ENCODE measurements at places on chromosomes 5 and 9.

DNA sequence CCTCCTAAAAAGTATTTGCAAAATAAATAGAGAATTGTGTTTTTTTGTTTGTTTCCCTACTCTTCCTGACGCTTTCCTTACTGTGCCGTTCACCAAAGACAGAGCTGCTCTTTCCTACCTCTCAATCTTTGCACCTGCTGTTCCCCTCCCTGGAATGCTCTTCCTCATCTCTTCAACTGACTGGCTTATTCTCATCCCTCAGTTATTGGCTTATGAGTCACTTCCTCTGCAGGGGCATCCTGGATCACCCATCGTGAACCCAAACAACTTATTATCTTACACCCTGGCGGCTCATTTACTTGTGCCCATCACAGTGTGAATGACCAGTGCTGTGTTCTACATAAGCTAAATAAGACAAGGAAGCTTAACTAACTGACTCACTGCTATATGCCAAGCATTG, 36.1 kb upstream of the CCNG1 start:
- no peak for DNase-seq

DNA sequence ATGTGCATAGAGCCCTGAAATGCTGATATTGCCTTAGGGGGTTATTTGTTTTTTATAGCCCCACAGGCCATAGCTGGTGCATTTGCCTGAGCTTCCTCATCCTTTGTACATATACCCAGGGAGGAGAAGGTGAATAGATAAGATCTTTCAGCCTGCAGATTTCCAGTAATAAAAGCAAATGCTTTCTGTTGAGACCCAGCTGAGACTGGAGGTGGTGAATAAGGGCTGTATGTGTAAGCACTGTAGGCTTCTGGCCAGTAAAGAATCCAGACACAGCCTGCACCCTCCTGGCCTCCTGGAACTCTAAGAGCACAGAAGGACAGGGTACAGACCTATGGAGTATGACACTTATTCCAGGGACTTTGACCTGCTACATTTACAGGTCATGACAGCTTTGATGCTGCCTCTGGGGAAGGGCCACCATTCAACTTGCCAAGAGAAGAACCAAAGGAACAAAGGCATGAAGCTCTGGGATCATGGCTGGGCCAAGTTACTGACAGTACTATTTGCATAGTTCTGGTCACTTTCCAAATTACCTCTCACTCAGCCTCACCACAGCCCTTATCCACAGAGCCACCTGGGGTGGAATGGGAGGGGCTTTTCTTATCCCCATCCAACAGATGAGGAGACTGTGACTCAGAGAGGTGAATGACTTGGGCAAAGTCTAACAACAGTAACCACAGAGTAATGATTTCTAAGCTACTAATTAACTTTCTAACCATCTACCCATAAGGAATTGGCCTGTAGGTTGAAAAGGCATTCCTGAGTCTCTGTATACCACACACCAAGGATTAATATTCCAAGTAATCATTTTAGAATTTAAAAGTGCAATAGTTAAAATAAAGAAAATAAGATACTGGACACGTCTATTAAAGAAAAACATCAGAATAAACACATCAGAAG, 604.5 kb upstream of the KLF4 start:
- DNase-seq: no peak

DNA sequence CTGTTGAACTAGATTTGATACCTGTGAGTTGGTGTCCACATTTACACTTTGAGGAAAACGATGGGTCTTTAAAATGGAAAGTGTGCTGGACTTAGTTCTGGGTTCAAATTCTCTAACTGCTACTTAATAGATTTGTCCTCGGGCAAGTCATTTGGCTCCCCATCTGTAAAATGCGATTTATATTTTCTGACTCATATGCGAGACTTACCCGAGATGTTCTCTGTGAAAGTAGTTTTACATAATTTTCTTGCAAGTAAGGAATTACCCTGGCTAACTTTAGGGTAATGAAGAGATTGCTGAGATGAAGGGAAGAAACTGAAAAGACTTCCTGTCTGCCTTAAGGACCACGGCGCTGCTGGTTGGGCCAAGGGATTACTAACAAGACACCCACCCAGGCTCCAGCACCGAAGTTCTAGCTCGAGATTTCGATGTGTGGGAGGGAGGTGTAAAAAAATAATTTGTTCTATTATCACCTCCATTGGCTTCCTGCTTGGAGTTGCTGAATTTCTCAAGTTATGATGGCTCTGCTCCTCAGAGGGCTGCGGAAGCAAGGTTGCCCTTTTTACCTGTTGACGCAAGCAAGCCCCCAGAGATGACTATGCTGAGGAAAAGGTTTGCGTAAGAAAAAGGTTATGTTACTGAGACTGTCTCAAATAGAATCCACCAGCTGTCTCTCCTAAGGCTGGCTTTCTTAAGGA, 24.1 kb downstream of the PCSK1 start:
- no peak for DNase-seq

DNA sequence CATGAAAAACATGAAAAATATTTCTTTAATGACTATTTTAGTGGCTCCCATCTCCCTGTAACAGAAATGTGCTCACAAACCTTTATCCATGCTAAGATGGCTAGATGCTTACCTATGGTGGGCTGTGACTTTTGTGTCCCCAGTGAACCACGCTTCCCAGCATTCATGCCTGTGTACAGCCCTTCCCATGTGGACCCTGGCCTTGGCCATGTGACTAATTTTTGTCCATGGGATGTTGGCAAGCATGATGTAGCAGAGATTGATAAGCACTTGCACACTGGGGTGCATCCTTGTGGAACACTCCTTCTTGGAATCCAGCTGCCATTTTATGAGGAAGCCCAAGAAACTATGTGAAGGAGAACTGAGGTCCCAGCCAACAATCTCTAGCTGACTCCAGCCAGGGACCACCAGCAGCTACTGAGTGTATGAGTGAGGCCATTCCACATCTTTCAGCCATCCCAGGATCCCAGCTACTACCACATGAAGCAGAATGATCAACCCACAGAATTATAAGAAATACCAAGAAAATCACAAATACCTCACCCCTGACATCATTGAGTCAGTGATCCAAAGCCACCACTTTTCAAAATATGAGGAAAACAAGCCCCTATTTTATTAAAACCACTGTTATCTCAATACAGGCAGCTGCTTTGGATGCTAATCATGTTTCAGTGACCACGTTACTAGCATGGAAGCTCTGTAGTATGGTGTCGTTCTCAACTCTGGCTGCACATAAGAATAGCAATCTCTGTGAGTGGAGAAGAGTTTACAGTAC, 16.1 kb upstream of the RAI14 start:
- no peak for DNase-seq

GRCh38 chr9:123216251-123216797, 52.1 kb downstream of the STRBP start:
- no peak for DNase-seq

- DNase-seq: peak; percentile 86
These were observed 73.1 kb downstream of the STK10 start for GRCh38 chr5:172114875-172115422.
